ENCODE measurements at places on chromosomes 6 and 20.

DNA sequence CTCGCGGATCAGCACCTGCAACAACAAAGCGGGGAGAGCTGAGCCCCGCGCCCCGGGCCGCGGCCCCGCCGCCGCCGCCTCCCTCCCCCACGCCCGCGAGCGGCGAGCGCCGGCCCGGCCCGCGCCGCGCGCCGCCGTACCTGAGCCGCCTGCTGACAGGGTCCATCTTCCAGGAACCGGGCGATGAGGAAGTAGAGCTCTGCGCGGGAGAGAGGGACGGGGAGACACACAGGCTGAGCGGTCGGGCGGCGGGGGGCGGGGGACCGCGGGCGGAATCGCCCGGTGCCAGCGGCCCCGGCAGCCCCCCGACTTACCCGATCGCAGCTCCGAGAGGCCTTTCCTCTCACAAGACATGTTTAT, 359 bp downstream of the PHIP start:
- DNase-seq: no peak

DNA sequence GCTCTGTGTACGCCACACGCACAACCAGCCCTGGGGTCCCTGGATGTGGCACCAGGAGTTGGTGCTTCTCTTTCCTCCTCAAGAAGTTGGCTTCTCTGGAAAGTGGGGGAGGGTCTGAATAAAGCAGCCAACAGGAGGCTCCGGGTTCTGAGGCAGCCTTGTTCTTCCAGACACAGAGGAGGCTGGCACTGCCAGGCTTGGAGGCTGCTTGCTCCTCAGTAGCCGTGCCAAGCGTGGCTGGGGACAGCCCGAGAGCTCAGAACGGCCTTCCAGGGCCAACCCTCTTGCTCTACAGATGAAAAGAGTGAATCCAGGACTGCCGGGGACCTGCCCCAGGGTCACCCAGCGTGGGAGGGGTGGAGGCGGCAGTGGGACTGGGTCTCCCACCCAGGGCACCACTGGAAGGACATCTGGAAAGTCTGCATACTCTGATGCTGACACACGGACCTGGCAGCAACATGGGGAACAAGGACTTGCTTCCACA, 70.4 kb downstream of the SLC22A23 start:
- no peak for DNase-seq

GRCh38 chr6:168099201-168100010, 20.4 kb upstream of the FRMD1 start:
- DNase-seq: no peak

DNA sequence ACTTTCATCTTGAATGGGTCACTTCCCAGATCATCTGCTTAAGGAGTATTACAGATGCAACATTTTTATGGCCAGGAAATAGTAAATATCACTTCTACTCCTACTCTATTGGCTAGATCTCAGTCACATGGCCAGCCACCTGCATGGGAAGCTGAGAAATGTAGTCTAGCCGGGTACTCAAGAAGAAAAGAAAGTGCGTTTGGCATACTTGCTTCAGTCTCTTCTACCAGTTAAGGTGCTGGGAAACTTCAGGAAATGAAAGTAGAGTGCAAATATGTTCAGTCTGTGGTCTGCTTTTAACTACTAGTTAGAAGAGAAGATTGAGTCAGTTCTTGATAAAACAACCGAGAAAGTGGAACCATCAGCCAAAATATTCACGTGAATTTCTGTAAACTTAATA, 129.2 kb downstream of the PDSS2 start:
- DNase-seq: no peak

DNA sequence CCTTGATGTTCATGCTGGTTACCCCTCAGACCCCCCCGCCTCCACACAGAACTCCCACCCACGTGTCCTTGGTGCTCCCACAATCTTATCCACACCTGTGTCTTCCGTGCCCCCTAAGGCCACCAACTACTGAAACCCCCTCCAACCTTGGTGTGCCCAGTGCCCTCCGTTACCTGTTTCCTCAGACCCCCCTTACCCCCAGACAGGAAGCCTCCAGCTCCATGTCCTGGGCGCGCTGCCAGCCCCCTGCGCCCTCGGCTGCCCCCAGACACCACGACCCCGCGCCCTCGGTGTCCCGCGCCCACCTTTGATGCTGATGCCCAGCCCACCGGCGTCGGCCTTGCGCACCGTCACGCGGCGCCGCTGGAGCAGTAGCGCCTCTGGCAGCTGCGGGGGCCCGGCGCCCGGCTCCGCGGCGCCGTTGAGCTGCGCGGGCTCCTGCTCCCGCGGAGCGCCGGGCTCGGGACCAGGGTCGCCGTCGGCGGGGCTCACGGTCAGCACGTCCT, 504 bp downstream of the SNTA1 start:
- peak; percentile 40 for DNase-seq

DNA sequence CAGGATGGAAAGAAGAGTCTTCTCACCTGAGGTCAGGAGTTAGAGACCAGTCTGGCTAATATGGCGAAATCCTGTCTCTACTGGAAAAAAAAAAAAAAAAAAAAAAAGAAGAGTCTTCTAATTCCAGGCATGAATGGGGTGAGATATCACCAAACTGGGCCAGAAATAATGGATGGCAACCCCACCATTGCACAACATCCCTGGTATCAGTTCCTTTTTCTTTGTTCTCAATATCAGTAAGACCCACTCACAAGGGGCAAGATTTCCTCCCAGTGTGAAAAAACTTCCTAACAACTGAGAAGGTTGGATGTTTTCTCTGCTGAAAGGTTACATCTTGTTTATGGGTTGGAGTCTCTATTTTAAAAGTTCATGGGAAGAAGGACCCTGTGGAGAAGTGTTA, 23.6 kb upstream of the NR2E1 start:
- no peak for DNase-seq

DNA sequence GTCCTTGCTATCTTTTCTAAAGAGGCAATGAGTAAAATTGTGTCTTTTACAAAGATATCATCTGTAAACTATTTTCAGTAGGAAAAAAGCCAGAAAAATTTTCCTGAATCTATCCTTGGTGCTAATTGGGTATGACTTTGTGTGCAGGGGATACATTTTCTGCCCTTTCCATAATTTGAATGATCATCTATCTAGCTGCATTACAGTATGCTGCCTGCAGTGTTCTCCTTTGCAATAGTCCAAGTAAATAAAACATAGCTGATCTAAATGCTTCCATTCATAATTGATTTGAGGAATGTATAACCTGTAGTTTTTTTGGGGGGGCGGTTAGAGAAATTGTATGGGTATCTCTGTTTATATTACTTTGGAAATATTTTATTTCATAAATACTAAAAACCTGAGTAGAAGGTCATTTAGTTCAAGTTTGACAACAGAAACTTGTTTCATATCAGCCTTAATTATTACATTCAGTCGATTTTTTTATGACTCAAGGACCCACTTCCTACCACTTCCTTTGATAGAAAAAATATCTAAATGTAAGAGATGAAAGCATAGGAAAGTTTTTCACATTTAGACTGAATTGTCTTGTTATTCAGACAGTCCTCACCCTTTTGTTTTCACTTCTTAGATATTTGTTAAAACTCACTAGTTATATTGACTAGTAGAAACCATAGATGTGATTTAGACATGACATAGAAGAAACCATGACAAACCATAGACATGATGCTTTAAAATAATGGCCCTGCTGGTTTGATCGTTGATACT, 75.3 kb downstream of the AIG1 start:
- no peak for DNase-seq

GRCh38 chr6:85016726-85017125, 252.3 kb upstream of the TBX18 start:
- DNase-seq: no peak

DNA sequence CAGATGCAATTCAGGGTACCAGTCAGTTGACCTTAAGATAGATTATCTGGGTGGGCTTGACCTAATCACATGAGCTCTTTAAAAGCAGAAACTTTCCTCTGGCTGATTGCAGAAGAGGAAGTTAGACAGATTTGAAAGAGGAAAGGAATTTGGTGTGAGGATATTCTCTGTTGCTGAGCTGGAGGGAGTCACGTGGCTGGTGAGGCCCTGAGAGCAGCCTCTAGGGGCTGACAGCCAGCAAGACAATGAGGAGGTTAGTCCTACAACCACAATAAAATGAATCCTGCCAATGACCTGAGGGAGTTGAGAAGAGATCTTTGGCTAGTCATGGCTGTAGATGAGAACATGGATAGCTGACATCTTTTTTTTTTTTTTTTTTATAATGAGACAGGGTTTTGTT, 87.0 kb upstream of the B3GAT2 start:
- DNase-seq: no peak

- no peak for DNase-seq
These were observed 27.6 kb downstream of the ZNF292 start for GRCh38 chr6:87182940-87183339.

DNA sequence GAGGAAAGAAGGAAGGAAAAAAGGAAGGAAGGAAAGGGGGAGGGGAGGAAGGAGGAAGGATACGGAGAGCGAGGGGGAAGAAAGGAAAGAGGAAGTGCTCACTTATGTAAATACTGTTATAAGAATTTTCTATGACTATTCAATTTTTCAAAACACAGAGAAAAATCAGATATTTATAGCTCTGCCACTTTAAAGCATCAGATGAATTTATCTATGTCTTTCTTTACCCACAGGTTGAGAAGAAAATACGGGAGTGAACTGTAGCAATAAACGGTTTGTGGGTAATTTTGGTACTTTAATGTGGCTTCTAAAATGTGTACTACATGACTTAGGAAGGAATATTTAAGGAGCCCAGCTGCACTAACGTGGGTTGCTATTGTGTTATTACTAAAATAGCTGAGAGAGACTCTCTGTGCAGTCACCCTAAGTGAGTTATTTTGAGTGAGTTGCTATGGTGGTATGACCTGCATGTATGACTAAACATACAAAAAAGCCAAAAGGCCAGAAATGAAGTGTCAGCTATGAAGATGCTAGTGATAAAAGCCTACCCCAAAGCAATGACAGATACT, 225.5 kb downstream of the SOD2 start:
- DNase-seq: no peak

GRCh38 chr6:13362412-13362811, 34.1 kb upstream of the TBC1D7 start:
- no peak for DNase-seq

- DNase-seq: no peak
These were observed 65.3 kb upstream of the RNF146 start for GRCh38 chr6:127201321-127201720.

DNA sequence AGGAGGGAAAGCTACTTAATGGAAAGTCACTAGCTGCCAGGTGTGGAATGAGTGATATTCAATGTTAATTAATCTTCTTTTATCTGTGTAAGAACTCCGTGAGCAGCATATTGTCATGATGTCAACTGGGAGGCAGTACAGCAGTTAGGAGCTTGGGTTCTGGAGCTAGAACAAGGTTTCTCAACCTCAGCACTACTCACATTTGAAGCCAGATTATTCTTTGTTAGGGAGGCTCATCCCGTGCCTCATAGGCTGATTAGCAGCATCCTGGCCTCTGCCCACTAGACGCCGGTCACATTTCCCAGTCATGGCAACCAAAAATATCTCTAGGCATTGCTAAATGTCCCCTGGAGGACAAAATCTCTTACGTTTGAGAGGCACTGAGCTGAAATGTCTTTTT, 41.2 kb downstream of the BCAS1 start:
- DNase-seq: no peak

DNA sequence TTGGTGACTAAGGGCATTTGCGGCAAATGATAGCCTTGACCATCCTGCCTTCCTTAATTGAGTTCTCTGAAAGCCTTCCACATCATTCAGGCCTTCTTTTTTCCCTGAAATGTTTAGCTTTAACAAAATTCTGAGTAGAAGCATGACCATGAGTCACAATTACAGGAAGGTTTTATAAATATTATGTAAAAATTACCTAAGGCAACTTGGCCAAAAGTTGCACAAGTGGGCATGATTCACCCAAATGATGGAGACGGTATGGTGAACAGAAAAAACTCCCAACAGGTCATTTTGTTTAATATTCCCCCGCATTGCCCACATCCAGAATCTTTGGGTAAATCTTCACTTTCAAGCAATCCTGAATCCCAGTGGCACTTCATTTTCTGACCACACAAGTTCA, 37.0 kb downstream of the MC3R start:
- DNase-seq: no peak

DNA sequence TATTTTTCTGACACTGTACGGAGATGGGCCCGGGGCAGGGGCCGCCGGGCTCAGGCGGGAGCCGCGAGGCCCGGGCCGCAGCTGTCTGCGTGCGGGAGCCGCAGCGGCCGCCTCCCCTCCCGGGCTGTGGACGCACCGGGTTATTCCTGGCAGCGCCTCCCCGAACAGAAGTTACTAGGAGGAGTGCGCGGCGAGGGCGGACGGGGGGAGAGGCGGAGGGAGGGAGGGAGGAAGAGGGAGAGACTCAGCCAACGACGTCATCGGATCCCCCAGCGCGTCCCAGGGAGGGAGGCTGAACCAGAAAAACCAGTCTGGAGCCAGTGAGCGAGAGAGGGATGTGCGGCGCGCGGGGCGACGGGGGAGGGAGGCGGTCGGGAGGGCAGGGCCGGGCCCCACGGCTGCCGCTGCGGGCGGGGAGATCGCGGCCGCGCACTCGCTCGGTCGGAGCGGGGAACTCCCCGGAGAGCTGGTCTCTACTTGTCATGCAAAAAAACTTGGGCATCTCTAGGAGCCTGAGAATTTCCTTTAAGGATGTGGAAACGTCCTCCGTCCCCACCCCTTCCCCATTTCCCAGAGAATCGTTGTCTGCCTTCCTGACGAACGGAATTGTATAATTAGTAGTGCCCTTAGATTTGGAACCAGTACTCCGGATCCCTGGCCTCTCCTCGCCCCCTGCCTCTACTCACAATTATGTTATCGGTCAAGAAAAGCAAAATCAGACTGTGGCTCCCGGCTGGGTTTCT, 1.4 kb upstream of the HIVEP2 start:
- DNase-seq: no peak

DNA sequence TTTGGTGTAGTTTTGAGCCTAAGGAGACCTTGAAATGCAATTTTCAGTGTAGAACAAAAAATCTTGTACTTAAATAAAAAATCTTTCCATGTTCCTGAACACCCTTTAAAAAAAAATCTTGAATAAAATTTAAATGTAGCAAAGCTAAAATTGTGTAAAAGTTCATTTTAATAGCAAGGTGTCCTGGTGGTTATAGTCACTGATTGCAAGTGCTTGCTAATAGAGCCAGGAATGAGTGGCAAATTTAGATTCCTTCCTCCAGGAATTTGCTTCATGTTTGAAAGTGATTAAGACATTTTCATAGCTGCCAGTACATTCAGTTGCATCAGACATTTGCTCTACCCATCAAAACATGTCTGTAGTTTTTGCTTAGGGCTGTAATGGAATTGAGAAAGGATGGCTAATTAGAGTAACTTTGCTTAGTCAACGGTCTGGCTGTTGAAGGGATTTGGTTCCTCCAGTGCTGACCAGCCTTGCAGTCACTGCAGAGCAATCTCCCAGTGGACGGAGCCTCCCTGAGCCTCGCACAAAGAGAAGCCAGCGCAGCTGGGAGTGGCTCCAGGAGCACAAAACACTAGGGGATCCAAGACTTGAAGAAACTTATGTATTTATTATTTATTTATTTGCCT, 36.5 kb downstream of the AKAP12 start:
- DNase-seq: no peak

- no peak for DNase-seq
These were observed 2.1 kb downstream of the MYLIP start for GRCh38 chr6:16130932-16131387.

All from D721Med (cell line).